ENCODE measurements at places on chromosomes 6 and 20. TPM values are rescaled to one million over a fixed set of nuclear protein-coding genes. Genes with fewer than 3 reads are reported as not detected.

DNA sequence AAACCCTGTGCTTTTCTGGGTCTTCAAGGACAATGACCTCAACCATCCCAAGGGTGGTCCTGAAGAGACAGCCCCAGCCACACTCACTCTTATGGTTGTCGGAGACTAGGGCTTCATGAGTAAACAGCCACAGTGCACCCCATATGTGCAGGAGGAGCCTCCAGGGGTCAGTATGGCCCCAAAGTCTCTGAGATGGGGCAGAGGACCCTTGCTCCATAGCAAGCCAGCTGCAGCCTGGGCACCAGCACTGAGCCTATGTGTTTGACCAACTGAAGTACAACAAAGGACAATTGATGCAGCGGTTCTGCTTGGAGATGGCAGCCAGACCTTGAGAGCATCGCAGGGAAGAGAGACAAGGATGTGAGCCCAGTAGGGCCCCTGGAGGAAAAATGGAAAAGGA lies 112.2 kb downstream of the LRFN2 start:
- DNase-seq, result no peak

DNA sequence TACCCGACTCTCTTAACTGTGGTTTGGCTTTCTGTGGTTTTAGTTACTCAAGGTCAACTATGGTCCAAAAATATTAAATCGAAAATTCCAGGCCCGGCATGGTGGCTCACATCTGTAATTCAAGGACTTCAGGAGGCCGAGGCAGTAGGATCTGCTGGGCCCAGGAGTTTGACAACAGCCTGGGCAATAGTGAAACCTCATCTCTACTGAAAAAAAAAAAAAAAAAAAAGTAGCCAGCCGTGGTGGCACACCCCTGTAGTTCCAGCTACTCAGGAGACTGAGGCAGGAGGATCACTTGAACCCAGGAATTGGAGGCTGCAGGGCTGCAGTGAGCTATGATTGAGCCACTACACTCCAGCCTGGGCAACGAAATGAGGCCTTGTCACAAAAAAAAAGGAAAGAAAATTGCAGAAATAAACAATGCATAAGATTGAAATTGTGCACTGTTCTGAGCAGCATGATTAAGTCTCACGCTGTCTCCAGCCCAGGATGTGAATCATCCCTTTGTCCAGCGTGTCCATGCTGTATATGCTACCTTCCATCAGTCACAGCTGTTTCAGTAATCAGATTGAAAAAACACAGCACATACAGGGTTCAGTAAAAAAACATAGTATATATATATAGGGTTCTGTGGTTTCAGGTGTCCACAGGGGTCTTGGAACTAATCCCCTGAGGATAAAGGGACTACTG lies 40.7 kb downstream of the RGS17 start:
- DNase-seq, result no peak

GRCh38 chr6:130282234-130282995 lies 59.7 kb upstream of the SAMD3 start:
- DNase-seq, result no peak

DNA sequence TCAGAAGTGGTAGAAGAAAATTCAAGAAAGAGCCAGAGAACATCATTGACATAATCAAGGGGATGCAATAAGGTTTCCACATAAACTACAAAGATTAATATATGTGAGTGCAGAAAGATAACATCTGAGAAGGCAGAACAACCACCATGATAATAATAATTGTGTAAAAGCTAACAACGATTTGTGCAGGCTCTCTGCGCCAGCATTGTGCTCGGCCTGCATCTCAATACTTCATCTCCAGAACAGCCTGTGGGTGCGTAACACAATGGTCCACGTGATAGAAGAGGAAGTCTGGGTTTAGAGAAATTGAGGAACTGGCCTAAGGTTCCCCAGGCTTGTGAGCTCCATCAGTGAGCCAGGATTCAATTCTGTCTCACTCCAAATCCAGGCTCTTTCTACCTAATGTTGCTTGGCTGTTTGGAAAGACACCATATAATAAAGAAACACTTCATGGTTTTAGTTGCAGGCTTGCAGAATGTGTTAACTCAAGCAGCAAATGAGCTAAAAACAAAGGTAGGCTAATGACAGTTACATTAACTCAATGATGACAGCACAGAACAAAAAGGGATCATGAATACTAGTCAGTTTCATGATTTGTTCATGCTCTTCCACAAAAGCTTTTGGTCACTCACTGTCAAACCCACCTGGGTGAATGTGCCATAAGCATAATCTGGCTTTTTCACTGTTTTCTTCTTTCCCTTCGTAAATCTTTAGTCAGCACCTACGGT lies 71.2 kb downstream of the LY86 start:
- no peak for DNase-seq

The MAPK13 gene
- 2.2 TPM for polyA plus RNA-seq

GRCh38 chr6:170363255-170363654 lies 56.7 kb downstream of the FAM120B start:
- no peak for DNase-seq

The C6orf58 gene
- not detected for polyA plus RNA-seq

GRCh38 chr6:113039005-113039404 lies 691.9 kb downstream of the RFPL4B start:
- DNase-seq, result no peak
